HFFc6 (cell line): ENCODE measurements at places on chromosomes 12 and 14. TPM values are rescaled to one million over a fixed set of nuclear protein-coding genes. Genes with fewer than 3 reads are reported as not detected.
A peak's percentile ranks its signal among the peaks of the same experiment; 100 is the strongest.

Gene ACRBP
- 0.21 TPM in 1 of 2 replicates, not detected in the other for total RNA-seq

Gene VWF
- total RNA-seq = 0.06 and 0.08 TPM in 2 replicates

Gene KRT82
- not detected in 3 replicates for total RNA-seq

Gene CD163L1
- total RNA-seq = 6.2 to 8.7 TPM (median 6.6 TPM) in 3 replicates

Gene GPR132
- 0.07 to 0.14 TPM in 2 of 3 replicates, not detected in the other for total RNA-seq

Gene PLEK2
- total RNA-seq = 9.6 to 19.4 TPM (median 15.7 TPM) in 3 replicates

DNA sequence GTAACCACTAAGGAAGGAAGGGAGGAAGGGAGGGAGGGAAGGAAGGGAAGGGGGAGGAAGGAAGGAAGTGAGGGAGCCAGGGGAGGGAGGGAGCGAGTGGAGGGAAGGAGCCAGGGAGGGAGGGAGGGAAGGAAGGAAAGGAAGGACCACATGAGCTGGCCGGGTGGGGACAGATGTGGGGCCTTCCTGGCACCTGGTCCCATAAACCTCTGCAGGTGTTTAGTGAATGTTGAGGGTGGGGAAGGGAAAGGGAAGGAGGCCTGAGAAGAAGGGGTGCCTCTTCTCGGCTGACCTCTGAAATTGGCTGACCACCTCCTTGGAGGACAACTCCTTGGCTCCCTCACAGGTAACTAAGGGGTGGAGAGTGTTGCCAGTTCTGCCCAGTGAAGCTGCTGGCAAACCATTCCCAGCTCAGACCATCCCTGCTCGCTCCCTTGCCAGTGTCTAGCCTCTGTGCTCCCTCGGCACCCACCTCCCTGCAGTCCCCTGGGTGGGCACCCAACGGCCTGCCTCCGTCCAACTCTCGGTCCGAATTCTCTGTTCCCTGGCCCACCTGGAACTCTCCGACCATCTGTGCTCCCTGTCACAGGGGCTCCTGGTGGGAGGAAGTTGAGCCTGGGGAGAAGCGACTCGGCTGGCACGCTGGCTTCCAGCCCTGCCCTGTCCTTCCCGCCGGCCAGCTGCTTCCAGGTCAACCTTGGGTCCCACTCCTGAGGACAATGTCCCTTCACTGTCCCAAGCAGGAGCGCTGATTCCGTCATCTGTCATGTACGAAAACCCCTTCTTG is 12.2 kb upstream of the PPP1R13B start:
- no peak for DNase-seq

DNA sequence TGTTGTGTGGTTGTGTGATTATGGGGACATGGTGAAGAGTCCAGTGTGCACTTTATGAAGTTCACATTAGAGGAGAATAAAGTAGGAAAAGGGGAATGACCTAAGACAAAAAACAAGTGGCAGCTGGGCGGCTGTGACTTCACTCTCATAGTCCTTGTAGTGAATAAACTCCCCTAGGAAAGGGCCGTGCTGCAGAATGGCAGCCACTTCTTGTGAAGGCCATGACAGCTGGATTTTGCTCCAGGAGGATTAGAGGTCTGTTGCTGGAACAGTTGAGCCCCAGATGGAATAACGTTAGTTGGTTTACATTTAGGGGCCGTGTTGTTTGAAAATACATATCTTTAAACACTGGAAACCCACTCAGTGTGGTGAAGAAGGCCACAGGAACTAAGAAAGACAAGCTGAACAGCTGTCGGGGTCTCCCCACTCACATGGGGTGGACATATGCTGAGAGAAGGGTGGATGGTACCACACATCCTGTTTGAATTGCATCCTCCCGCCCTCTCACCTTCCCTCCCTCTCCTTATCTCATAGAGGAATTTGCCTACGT is 276.9 kb downstream of the CACNA1C start:
- no peak for DNase-seq

GRCh38 chr14:33622496-33622895 is 328.4 kb downstream of the EGLN3 start:
- DNase-seq = no peak

GRCh38 chr12:96223411-96224218 is 29.4 kb downstream of the ELK3 start:
- no peak for DNase-seq

- peak; percentile 85 for DNase-seq
These were observed 4.5 kb upstream of the LTBP2 start for GRCh38 chr14:74616507-74616906.

GRCh38 chr12:101891462-101891971 is 14.1 kb downstream of the DRAM1 start:
- peak; percentile 85 for DNase-seq

DNA sequence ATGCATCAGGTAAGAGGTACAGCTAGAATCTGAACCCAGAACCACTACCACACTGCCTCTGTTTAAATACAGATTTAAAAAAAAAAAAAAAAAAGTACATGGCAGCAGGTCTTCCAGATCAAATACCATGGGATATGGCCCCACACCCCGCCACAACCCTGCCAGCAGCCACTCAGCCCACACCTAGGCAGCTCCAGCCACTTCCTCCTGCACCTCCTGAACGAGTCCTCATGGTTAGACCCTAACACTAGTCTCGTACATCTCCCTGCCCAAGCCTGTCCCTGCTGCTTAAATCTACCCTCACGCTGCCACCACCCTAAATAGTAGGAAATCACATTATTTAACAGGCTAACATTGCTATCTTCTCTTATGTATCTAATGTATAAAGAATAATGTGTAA is 12.6 kb downstream of the SETD3 start:
- DNase-seq = no peak

DNA sequence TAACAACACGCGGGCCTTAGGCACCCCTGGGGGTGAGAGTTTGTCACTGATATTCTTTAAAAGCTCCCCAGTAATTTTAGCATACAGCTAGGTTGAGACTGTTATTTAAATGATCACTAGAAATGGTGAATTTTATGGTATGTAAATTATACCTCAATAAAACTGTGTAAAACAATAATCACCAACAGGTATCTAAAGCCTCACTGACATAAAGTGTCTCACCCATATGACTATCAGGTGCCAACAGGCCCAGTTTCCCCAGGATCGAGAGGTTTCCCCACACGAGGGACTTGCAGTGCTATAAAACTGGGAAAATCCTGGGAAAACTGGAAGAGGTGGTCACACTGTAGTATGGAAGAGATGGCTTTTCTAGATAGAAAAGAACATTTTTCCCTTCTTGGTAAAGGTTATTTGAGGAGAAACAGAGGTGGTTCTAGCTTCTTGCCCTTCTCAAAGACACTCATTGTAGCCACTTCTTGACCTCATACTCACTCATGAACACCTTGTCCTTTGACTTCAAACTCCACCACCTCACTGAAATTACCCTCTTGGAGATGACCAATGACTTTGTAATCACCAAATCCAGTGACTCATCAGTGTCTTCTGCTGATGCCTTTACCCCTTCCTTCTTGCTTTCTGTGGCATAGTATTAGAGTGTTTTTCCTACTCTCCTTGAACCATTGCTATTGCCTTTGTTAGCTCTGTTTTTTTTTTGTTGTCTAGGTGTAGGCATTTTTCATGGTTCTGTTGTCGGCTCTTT is 24.8 kb upstream of the NUBPL start:
- DNase-seq = no peak

DNA sequence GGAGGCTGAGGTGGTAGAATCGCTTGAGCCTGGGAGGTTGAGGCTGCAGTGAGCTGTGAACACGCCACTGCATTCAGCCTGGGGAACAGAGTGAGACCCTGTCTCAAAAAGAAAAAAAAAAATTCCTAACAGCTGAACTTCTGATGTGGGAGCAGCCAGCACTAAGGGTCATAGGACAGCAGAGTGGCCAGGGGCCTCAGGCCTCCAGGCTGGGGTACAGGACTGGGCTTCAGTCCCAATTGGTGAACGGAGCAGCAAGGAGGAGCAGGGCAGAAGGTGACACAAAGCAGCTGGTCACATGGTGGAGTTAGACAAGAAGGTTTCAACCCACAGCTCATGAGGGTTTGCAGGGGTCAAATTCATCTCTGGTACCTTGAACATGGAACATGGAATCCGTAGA is 40.8 kb upstream of the NRXN3 start:
- DNase-seq = no peak

DNA sequence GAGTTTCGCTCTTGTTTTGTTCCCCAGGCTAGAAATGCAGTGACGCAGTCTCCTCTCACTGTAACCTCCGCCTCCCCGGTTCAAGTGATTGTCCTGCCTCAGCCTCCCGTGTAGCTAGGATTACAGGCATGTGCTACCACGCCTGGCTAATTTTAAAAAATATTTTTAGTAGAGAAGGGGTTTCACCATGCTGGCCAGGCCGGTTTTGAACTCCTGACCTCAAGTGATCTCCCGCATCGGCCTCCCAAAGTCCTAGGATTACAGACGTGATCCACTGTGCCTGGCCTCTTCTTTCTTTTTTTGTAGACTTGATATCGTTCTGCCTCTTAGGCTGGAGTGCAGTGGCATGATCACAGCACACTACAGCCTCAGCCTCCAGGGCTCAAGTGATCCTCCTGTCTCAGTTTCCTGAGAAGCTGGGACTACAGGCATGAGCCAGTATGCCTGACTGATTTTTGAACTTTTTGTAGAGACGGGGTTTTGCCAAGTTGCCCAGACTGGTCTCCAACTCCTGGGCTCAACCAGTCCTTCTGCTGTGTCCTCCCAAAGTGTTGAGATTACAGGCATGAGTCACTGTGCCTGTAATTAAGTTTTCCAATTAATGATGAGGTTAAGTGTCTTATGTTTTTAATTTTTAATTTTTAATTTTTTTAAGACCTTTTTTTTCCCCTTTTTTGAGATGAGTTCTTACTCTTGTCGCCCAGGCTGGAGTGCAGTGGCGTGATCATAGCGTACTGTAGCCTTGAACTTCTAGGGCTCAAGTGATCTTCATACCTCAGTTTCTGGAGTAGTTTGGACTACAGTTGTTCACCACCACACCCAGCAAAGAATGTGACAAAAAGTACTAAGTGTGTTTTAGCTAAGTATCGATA is 10.2 kb downstream of the RCOR1 start:
- no peak for DNase-seq

DNA sequence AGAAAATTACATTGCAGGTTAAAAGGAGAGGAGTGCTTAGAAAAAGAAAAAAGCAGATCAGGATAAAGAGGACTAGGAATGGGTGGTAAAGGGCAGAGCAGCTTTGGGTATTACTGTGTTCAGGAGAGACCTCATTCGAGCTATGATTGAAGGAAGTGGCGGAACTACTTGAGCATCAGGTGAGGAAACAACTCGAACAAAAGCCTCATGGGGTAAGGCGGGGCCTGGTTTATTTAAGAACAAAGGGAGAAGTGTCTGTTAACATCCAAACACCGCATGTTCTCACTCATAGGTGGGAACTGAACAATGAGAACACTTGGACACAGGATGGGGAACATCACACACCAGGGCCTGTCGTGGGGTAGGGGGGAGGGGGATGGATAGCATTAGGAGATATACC is 444.6 kb upstream of the CCDC196 start:
- DNase-seq = no peak

GRCh38 chr12:112163471-112163991 is 38.2 kb downstream of the TRAFD1 start:
- DNase-seq = no peak
